Stimulated activated naive CD4-positive, alpha-beta T cell (primary cell): ENCODE measurements at places on chromosomes 11 and 22.

GRCh38 chr11:1025410-1026162, 10.9 kb downstream of the MUC6 start:
- DNase-seq: no peak

DNA sequence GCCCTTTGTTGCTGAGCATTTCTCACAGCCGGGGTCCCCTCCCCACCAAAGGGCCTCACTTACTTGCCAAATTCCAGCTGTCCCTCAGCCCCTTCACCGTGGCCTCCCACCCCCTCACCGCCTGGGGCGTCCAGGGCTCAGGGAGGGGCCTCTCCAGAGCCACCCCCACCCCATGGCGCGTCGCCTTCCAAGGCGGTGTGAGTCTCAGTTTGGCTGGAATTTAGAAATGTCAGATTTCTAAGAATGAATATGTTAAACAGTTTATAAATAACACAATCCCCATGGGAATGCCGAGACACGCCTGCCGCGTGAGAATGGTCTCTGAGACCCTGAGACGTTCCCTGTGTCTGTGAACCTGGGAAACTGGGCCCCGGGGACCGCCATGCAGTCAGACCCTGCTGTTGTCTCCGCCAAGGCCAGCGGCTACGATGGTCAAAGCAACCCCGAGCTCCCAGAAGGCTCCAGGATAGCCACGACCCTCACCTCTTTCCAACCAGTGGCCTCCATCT, 28.9 kb downstream of the CELSR1 start:
- DNase-seq: no peak

- DNase-seq: no peak
Measured at GRCh38 chr11:132587716-132588115, 944.6 kb downstream of the OPCML start.

DNA sequence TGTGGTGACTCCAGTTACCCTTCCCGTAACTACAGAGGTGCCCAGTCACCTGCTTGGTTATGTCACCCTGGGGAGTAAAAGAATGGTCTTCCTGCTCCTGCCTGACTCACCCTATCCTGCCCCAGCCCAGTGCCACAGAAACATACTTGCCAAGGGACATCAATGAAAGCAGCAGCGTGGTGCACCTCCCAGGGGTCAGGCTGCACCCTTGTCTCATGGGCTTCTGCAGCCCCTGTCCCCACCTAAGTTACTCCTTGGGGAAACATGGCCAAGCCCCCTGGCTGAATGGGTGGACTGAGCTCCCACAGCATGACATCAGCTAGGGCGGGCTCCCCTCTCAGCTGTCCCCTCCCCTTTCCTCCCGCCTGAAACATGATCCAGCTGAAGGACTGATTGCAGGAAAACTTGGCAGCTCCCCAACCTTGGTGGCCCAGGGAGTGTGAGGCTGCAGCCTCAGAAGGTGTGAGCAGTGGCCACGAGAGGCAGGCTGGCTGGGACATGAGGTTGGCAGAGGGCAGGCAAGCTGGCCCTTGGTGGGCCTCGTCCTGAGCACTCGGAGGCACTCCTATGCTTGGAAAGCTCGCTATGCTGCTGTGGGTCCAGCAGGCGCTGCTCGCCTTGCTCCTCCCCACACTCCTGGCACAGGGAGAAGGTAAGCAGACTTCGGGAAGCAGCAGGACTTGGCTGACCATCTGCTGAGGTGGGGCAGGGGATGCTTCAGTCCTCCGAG, at the start of gene HTR3A:
Gene HTR3A (plus strand): TSS at position 368 of the 730 bp plus-strand sequence. CDS start 218 bp downstream, at position 586.
- DNase-seq: no peak

DNA sequence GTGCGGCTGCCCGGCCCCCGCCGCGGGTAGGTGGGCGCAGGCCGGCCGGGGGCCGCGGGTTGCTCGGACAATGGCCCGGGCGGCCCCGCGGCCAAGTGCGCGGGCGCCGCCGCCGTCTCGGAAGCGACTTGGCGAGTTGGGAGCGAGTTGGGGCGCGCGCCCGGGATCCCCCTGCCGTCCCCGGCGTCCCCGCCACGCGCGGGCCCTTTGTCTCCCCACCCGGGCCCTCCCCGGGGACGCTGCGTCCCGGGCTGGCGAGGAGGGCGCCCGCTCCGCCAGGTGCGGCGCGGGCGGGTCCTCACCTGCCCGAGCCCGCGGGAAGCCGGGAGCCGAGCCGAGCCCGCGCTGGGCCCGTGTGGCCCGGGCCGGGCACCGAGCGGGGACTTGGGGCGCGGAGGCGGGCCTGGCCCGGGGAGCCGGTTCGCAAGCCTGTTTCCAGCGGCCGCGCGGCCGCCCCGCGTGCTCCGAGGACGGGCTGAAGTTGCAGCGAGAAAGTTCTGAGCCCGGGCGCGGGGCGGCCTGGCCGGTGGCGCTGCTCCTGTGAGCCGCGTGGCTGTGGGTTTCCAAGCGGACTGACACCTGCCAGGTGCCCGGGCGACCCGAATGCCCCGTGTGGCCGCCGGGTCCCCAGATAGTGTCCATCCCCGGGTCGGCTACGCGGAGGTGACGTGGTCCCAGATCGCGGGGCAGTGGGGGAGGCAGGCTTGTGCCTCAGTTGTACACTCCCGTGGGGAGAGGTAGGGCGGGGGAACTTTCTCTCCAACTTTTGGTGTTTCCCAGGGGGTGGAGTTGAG, 586 bp downstream of the LRP5 start:
- DNase-seq: peak; percentile 42

DNA sequence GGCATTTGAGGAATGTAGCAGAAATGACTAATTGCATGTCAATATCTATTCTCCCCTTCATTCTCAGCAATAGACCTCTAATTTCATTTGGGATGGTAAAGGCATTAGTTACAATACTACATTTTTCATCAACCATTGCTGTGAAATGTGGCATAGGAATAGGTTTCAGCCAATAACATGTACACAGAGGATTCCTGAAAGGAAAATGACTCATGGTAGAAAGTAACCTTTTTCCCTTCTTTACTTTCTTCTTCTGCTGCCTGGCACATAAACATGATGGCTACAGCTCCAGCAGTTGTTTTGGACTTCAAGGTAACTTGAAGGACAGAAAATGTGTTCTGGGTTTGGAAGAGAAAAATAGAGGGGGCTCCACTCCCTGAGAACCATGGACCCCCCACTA, 231.8 kb upstream of the CTSC start:
- no peak for DNase-seq

DNA sequence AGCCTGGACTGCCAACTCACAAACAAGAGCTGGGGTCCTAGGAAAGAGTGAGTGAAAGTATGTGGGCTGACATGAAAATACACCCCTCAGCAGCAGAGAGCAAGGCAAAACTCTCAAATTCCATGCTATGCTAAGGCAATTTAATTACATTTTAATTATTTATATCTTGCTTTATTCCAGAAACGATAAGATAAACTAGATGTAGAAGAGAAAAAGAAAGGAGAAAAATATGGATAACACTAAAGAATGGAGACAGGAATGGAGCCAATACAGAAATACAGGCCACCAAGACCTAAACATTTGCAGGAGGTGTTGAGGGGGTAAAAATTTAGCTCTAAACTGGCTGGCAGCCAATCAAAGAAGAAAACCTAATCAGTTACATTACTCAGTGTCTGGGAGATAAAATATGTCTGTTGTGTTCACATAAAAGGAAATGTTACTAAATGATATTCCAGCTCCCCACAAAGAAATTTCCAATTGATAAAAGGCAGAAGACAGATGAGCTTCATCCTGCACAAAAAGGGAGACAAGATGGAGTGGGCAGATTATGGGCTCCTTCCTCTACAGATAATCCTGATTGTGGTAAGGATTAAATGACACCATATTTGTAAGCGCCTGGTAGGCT, 223.5 kb upstream of the BLID start:
- DNase-seq: no peak

- no peak for DNase-seq
Measured at GRCh38 chr22:37920126-37920525, 14.0 kb downstream of the MICALL1 start.

- no peak for DNase-seq
Measured at GRCh38 chr11:65066805-65067291, 8.5 kb upstream of the NAALADL1 start.
